Activated T-cell treated with anti-CD3 and anti-CD28 coated beads for 4 hours (primary cell): ENCODE measurements at places on chromosomes 11 and 22.

GRCh38 chr11:19506816-19507486 lies 205.7 kb upstream of the NAV2 start:
- no peak for DNase-seq

GRCh38 chr22:36839356-36840073 lies 21.3 kb upstream of the NCF4 start:
- no peak for DNase-seq

DNA sequence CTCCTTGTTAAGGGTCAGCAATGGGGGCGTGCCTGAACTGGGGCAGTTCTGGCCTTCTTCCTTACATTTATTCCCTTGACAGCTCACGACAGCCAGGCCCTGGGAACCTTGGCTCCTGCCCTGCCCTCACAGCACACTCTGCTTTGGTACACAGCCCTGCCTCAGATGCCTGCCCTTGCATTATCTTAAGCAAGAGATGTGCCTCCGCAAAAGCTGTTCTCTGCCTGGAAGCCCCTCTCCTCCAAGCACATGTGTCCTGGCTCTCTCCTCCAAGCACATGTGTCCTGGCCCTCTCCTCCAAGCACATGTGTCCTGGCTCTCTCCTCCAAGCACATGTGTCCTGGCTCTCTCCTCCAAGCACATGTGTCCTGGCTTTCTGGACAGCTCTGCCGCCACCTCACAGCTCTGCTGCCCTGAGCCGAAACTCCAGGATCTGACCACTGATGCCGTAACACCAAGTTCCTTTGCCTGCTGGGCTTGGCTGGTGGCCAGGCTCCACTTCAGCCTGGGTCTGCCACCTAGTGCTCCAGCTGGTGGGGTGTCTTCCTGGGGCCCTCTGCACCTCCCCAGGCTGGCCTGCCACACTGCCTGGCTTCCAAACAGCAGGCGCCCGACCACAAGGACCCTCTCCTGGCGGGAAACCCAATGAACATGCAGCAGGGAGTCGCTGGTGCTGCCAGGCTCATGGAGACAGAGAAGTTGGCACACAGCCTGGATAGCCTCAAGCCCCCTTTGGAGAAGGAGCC lies 53.0 kb downstream of the SCUBE1 start:
- DNase-seq, result no peak

DNA sequence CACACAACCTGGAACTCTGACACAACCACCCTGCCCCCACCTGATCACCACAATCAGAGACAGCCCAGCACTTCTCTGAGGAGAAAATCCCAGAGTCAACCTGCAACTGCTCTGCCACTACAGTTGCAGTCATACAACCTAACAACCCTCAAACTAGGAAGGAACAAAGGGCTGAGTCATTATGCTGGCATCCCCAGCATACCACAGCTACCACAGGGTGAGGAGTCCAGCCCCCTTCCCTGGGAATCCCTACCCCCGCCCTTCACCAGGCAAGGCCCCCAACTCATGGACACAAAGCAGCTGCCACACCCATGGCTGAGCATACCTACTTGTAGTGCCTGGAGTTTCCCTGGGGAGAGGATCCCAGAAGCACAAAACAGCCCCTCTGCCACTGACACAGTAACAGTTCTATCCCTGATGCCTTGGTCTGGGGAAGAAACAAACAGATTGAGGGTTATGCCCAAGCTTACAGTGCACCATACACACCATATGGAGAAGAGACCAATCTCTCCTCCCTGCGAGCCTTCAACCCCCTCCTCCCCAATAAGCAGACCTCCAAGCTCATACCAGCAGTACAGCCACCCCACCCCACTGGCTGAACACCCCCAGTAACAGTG lies 68.5 kb upstream of the C11orf58 start:
- DNase-seq, result no peak

GRCh38 chr11:34507610-34508009 lies 6.0 kb downstream of the ELF5 start:
- no peak for DNase-seq

GRCh38 chr22:38273135-38273826 lies 471 bp upstream of the TMEM184B start:
- DNase-seq, result no peak

GRCh38 chr11:114604179-114604813 lies 8.7 kb upstream of the NXPE4 start:
- no peak for DNase-seq

DNA sequence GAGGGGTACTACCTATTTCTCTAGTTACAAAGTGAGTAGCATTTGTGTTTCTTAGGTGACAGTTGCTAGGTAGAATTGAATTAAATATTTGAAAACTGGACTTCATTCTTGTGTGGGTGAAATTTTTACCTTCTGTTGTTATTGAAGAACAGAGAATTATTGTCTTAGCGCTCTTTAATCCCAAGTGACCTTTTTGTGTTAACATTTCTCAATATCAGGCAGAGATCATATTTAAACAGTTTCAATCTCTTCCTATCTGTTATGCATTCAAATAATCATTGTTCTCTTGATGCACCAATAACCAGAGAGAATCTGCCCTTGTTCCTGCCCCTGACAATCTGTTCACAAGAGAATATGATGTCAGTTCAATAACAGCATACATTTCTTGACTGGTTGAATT lies 14.2 kb downstream of the KMT2A start:
- DNase-seq, result no peak

DNA sequence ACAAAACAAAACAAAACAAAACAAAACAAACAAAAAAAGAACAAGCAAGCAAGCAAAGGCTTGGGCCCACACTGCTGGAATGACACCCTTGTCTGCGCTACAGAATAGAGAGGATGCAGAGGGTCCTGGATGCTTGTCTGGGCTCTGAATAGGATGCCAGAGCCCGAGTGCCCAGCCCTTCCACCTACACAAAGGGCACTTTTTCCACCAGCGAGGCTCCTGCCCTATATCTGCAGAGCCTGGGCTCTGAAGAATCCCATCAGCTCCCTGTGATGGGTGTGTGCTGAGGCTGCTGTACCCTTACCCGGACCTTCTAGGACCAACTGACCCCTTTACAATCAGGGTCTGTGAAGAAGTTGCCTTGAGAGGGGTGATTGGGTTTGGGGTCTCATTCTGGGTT lies 221.2 kb downstream of the DSCAML1 start:
- DNase-seq, result no peak

- no peak for DNase-seq
These were observed 252.0 kb downstream of the CTTN start for GRCh38 chr11:70650075-70650909.

DNA sequence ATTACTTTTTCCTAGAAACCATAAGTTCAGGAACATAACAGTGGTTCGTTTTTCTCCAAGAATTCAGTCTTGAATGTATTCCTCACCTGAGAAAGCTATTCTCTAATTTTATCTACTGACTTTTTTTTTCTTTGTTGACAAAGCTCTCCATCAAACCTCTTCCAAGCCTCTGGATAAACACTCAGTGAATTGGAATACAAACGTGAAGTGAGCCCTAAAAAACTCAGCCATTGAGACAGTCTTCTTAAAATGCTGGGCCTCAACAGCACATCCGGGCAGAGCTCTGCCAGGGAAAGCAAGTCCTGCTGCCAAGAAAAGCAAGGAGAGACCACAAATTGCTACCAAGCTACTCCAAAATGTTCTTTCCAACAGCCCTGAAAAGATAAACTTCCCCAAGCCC lies 7.7 kb upstream of the SLC1A2 start:
- no peak for DNase-seq

DNA sequence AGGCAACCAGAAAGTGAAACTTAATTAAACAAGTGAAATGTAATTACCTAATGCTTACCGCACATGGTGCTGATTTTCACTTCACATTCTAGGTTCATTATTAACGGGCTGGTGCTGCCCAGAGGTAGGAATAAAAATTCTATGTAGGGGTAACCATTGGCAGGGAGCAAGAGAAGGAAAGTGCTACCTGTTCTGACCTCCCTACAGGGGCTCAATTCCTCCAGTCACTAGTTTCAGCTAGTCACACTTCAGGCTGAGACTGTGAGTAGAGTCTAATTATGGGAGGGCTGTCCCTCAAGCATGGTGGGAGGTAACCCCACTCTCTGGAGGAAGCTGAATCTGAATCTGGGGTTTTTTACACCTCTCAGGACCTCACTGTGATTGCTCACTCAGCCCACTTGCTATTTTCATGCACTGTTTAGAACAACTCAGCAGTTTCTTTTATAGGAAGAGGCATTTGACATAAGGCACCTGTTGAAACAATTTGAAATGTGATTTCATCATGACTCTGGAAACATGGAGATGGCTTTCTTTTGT lies 75.4 kb downstream of the MAML2 start:
- DNase-seq, result peak; percentile 39

DNA sequence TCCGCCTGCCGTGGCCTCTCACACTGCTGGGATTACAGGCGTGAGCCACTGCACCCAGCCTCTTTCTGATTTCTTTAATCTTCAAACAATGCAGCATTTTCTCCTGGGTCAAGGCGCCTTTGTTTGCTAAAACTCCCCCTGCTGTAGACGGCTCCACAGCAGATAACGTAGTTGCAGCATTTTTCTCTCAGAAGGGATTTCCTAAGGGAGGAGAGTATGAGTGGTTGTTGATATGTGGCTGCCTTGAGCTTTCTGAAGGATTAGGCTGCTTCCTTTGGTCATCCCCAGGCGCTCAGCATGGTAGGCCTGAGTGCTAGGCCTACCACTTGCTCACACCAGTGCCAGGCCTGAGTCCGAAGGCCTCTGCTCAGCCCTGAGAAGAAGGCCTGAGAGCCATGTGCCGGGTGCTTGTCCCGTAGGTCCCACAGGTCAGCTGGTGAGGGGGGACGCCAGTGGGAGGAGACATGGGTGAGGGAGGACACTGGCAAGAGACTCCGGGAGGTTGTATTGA lies 18.1 kb downstream of the SMARCB1 start:
- no peak for DNase-seq

GRCh38 chr11:22903782-22904181 lies 43.5 kb upstream of the CCDC179 start:
- no peak for DNase-seq

- DNase-seq, result no peak
These were observed 119.2 kb downstream of the PHF21B start for GRCh38 chr22:44890416-44891292.

DNA sequence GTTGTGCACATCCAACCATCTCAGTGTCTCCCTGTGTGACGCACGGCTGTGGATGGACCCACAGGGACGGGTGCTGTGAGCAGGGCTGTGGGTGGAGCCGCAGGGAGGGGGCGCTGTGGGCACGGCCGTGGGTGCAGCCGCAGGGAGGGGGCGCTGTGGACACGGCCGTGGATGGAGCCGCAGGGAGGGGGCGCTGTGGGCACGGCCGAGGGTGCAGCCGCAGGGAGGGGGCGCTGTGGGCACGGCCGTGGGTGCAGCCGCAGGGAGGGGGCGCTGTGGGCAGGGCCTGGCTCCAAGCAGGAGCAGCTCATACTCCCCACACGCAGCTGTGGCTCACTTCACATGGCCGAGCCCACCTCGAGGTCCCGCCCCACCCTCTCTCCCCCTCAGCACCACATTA lies 6.0 kb upstream of the MAPK11 start:
- DNase-seq, result no peak

DNA sequence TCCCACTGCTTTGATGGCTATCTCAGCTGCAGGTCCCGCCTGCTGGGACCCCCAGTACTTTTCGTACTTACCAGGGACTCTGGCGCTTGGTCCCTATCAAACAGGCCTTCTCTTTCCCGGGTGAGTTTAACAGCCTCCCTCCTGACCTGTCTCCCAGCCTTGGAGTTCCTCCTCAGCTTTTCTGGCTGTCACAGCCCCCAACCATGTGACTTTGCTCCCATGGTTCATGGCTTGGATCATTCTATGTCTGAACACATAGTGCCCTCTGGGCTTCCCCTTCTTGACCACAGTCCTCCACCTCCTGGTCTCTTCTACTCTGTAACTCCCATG lies 56.9 kb downstream of the PARVA start:
- DNase-seq, result no peak

DNA sequence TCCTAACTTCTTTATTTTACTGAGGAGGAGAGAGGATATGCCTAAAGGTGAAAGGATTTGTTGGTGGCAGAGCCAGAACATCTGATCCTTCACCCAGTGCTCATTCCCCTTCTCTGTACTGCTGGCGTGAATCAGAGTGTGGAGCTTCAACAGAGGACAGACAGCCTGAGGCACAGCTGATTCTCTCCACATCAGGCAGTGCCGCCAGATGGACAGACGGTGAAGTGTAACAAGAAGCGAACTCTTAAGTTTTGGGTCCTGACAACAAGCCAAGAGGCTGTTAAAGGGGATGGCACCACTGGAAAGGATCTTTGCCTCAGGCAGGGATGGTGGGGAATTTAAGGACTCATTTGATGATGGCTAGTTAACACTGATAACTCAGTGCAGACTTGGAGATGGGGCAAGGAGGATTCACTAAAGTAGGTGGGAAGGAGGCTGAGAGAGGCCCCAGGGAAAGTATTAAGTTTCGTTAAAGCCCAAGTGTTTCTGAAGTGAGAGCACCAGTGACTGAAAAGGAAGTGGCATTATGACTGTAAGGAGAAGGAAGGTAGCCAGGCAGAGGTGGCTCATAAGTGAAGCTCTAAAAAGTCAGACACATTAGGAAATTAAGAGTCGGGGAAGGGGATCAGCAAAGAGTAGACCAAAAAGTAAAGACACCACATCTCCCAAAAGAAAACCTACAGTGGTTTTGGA lies 81.3 kb downstream of the CLPB start:
- DNase-seq, result no peak

DNA sequence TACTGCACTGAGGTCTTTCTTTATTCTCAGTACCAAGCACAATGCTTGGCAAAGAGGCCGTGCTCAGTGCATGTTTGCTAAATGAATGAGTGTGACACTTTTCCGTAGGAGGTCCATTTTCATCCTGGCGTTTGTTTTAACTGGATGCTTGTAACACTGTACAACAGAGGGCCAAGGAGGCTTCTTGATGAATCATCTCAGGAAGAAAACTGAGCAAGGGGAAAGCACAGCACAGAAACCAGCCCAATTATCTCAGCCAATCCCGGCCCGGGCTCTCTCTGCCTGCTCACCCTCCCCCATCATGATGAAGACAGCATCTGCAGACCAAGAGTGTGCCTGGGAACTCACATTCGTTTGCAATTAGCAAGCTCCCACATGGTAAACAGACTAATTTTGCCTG lies 570.3 kb downstream of the OPCML start:
- no peak for DNase-seq
